Cardiac septum (tissue), 1 donor: ENCODE measurements at places on chromosomes 11 and 22. TPM values are rescaled to one million over a fixed set of nuclear protein-coding genes. Genes with fewer than 3 reads are reported as not detected.

C11orf87 gene
- 0.03 TPM for total RNA-seq

- no peak for DNase-seq
These were observed 25.4 kb upstream of the GRAMD1B start for GRCh38 chr11:123404676-123405075.

GRCh38 chr11:14860511-14860910 is 31.5 kb downstream of the CYP2R1 start:
- no peak for DNase-seq

GRCh38 chr11:131668500-131669400 is 298.3 kb downstream of the NTM start:
- no peak for DNase-seq

VPREB3 gene
- 2.1 TPM for total RNA-seq

DNA sequence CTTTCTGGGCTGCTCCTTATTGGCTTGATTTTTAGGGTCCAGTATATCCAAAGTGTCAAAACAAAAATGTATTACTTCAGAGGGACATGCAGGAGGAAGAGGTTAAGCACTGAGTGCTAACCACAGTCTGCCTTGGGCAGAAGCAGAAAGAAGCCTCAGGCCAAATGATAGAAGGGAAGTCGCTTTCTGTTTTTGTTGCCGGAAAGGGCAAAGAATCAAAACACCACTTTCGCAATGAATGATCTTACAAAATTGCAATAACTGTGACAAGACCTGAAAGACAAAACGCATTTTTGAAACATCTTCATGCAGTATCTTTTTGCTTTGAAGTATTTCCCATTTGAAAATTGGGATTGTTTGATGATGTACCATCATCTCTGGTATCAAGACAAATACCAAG is 70.1 kb upstream of the PICALM start:
- no peak for DNase-seq

GRCh38 chr11:34268906-34269430 is 88.8 kb downstream of the ABTB2 start:
- no peak for DNase-seq

- no peak for DNase-seq
These were observed 56.6 kb upstream of the CNTN5 start for GRCh38 chr11:98964146-98964545.
